Activated CD4-positive, CD25-positive, alpha-beta regulatory T cell treated with anti-CD3 and anti-CD28 coated beads, Interleukin-2, amount 50 U/mL, for 16 hours (primary cell): ENCODE measurements at places on chromosomes 1 and 21.

DNA sequence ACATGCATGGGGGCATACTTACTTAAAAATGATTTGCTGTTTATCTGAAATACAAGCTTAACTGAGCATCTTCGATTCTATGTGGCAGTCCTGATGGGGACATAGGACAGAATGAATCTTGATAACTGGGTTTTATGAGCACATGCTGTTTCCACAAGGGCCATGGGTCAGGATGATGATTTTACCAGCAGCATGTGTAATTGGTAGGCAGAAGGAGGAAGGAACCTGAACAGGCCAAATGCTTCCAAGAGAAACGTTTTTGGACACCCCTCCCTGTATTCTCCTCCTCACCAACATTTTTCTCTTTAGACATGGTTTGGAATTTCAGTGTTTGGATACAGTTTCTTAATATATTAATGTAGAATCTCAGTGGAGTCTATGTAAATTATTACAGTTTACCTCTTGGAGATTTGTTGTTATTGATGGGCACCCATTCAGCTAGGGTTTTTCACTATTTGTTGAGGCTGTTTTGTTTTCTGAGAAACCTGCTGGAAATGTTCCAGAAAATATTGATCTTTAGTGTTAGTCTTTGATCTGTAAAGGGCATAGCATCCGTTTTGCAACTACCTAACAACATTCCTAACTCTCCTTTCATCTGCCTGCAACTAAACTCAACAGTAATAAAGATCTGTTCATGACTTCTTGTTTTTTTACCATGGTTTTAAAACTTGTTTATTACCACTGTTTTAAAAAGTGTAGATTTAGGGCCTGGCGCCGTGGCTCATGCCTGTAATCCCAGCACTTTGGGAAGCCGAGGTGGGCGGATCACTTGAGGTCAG is 42.0 kb downstream of the TBCE start:
- DNase-seq: no peak

GRCh38 chr1:38173157-38173831 is 126.7 kb upstream of the POU3F1 start:
- no peak for DNase-seq

DNA sequence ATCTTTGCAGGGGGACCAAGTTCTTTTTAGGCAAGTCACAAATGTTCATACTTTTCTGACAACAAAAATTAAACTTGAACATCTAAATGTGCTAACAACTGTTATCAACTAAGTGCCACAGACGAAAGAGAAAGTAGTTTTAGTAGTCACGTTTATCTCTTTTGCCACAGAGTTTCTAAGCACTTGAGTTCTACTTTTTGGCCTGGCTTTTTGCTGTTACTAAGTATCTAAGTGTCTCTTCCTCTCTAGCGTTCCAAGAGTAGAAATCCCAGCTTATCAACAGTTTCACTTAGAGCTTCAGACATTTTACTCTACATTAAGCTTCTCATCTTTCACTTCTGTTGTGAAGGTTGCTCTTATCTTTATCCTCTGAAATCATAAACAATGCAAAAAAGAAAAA is 34.2 kb downstream of the GATAD2B start:
- no peak for DNase-seq

- DNase-seq: no peak
Observed at GRCh38 chr1:92944901-92945747, 16.1 kb downstream of the DIPK1A start.

- DNase-seq: no peak
Observed at GRCh38 chr1:77538956-77539518, 143.4 kb downstream of the ZZZ3 start.

DNA sequence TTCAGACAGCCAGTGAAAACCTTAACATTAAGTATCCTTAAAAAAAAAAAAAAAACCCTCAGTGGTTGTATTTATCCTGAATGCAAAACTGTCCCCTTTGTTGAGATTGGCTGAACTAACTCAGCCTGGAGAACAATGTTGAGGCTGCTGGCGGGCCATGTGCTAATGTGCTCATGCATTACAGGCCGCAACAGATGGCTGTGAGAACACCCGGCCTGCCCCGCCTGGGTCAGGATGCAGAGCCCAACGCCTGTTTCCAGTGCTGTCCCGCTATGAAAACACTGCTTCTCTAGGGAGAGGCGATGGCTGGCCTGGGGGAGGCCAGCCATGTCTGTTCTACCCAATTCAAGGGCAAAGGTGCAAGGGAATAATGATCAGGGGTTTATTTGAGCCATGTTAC is 13.8 kb downstream of the OLIG2 start:
- DNase-seq: no peak

DNA sequence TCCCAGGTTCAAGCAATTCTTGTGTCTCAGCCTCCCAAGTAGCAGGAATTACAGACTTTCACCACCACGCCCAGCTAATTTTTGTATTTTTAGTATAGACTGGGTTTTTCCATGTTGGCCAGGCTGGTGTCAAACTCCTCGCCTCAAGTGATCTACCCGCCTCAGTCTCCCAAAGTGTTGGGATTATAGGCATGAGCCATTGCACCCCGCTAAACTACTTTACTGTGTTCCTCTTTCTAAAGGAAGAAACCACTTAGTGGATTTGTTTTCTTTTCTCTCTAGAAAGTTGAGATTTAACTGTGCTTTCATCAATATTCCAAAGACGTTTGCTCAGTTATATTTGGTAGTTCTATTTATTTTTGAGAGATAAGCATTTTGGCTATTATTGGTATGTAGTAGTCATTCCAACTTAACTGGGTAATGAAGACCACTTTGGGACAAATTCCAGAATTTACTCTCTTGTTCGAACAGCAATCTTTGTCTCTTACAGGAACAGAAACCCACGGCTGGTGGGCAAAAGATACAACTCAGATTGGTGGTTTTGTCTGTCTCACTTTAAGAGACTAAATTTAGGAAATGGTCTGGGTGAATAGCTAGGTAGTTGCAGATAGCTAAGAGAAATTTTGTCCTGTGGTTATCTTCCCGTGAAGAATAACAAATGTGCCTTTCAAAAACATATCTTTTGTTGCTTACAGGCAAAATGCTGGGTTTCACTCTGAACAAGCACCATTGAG is 103.5 kb upstream of the CD55 start:
- no peak for DNase-seq

DNA sequence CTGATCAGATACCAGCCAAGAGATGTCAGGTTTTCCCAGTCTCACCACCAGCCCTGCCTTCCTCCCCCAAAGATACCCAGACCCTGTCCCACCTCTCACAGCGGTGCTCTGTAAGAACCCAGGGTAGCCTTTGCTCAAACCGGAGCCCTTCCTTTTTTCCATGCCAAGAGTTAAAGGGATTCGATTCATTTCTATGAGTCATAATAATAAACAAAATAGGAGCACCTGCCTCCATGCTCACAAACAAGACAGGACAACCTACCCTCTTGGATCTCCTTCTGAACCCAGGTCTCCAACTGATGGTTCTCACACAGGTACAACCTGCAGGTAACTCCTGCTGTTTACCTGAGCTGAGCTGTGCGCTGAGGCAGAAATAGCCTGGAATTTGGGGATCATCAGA is 5.9 kb upstream of the ATP1A2 start:
- DNase-seq: no peak

GRCh38 chr1:151819976-151820623 is 11.5 kb downstream of the RORC start:
- no peak for DNase-seq

DNA sequence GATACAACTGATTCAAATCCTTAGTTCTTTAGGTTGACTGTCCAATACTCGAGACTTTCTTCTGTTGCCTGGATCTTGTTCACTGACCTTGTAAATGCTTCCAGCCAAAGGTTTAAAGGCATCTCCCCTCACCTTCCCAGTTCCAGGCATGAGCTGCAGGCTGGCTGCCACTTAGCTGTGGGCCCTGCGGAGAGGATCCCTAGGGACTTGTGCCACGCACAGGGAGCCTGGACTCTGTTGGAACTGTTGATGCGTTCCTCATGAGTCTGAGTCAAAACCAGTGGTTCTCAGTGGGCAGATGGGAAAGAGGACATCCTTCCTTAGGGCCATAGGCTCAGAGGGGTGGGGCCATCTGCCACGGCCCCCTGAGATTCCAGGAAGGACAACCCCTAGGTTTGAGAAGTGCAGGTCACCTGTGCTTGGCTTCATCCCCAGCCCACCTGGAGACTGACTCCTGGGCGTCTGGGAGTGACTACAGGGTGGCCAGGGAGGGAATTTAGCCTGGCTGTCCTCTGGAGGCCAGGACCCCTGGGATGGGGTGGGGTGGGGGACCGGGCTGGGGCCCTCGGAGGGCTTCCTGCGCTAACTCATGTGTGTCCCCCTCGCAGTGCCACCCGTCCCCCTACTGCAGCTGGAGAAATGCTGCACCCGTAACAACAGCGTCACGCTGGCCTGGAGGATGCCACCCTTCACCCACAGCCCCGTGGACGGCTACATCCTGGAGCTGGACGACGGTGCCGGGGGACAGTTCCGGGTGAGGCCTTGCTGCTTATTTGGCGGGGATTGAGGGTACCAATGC is 37.6 kb upstream of the GNPAT start:
- DNase-seq: no peak

DNA sequence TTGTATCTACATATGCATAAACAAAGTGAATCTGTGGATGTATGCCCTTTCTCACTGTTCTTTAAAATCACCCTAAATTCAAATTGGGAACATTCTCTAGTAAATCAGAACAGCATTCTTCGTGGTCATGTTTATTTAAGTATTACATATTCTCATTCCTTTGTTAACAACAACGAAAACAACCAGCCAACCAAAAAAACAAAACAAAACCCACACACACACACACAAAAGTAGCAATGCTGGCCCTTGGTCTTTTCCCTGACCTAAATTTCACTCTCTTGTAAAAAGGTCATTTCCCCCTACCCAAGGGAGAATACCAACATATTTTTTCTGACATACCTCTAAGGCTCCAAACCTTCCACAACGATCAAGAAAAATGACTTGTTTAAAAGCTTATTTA is 102.6 kb downstream of the NRIP1 start:
- DNase-seq: no peak

GRCh38 chr1:41365772-41366454 is 4.7 kb downstream of the FOXO6 start:
- DNase-seq: no peak

DNA sequence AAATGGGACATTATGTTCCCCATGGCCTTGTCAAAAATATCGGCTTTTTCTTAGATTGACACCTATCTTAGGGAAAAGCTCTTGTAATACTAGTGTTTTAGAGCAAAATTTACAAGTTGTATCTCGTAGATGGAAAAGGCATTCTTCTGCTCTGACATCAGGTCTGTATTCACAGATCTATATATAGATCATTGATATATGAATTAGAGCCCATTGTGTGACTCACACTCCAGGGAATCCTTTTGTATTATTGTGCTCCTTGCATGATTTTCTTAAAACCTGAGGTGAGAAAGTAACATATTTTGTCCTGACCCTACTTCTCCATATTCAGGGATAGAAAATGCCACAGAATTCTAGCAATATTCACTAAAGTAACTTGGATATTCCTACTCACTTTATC is 1160.8 kb upstream of the B3GALT2 start:
- DNase-seq: no peak

DNA sequence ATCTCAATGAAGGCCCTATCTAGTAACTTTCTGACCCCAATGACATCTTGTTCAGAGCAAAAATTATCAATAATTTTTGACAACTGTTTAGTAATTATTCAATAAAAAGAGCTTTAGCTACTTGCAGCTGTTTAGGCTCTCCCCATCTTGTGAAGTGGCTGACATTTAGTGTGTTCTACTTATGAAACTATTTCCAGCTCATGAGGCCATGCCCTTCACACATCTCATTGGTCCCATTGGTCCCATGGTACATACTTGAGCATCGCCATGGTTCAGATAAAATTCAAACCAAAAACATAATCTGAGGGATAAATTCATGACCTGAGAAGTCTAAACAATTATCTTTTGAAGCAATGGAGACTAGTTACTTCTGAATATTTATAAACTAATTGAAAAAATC is 24.2 kb downstream of the SPRTN start:
- no peak for DNase-seq

DNA sequence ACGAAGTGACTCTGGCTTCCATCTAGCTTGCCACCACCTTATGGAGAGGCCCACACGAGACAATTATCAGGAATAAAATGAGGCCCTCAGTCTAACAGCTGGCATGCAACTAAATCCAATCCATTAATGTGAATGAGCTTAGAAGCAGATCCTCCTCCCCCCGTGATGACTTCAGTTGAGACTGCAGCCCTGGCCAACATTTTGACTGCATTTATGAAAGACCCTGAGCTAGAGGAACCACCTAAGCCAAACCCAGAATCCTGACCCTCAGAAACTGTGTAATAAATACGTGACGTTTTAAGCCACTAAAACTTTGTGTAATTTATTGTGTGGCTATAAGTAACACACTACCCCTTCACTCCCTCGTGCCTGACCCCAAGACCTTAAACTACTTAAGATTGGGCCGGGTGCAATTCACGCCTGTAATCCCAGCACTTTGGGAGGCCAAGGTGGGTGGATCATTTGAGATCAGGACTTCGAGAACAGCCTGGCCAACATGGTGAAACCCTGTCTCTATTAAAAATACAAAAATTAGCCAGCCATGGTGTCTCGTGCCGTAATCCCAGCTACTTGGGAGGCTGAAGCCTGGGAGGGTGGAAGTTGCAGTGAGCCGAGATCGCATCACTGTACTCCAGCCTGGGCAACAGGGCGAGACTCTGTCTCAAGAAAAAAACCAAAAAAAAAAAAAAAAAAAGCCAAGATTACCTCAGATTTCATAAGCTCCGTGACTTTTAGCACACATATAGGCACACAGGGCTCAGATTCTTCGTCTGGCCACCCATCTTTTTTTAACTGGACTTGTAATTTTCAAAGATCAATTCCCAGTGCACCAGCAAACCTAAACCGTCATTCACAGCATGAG is 72.5 kb downstream of the ENAH start:
- no peak for DNase-seq

DNA sequence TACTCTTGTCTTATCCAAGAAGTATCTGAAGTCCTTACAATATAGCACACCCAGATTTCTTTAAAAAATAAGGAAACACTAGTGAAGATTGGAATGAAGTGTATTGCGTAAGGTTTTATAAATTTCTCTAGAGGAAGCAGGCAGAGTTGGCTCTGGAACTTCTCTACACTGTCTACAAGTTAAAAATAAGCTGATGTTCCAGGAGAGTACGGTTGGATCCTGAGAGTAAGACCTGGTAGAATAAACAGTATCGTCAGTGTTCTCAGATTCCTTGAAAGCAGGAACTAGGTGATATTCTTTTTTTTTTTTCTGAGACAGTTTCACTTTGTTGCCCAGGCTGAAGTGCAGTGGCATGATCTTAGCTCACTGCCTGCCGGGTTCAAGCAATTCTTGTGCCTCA is 107.9 kb downstream of the USP25 start:
- no peak for DNase-seq

GRCh38 chr1:203402629-203403337 is 51.9 kb upstream of the FMOD start:
- no peak for DNase-seq

- DNase-seq: no peak
Observed at GRCh38 chr1:247864644-247865043, 7.7 kb downstream of the TRIM58 start.
